ENCODE measurements at places on chromosomes 7 and 10.

- DNase-seq, result no peak
These were observed 15.9 kb downstream of the MIOS start for GRCh38 chr7:7582596-7582995.

DNA sequence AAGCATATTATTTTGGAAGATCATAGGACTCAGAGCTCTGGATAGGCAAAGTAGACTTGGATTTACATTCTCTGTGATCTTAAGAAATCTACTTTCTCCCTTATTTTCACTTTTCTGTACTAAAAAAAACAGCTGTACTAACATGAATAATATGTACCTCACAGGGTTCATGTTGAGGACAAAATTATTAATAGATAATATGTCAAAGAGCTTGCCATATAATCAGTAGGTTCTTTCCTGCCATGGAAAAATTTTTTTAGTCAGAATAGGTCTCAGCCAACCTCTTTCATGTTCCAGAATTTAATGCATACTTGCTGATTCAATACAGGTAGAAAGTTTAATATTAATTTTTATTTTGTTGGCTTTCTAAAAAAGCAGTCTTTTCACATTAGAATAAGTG is 780.3 kb upstream of the C7orf33 start:
- no peak for DNase-seq

DNA sequence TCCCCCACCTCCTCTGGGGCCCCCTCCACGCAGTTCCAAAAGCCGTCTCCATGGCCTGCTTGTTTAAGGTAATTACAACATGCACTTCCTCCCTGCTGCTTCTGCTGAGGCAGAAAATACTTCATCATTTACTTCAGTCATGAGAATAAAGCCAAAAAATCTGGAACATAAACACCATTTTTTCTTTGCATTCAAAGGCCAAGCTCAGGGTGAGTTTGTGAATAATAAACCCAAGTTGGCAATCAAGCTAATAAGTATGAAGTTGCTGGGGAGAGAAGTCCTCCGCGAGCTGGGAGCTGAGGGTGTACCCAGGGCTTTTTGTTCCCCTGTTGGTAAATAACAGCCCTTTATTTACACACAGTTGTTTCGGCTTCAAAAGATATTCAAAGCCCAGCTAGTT is 70.5 kb downstream of the FAM204A start:
- no peak for DNase-seq

DNA sequence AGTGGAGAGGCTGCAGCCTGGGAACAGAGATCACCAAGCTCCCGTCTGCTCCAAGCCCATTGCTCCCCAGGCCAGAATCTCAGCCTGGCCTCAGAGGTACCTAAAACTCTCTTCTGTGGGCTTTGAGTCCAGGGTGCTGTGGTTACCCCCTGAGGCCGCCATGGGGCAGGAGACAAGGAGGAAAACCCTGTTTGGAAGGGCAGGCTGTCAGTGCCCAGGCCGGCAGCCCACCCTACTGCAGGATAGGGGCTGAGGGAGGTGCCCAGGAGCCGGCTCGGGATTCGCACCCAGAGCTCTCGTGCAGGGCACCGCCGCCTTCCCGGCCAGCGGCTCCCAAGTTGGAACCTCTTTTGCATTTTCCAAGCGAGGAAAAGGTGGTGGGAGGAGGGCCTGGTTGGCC is 24.5 kb downstream of the UNCX start:
- no peak for DNase-seq

DNA sequence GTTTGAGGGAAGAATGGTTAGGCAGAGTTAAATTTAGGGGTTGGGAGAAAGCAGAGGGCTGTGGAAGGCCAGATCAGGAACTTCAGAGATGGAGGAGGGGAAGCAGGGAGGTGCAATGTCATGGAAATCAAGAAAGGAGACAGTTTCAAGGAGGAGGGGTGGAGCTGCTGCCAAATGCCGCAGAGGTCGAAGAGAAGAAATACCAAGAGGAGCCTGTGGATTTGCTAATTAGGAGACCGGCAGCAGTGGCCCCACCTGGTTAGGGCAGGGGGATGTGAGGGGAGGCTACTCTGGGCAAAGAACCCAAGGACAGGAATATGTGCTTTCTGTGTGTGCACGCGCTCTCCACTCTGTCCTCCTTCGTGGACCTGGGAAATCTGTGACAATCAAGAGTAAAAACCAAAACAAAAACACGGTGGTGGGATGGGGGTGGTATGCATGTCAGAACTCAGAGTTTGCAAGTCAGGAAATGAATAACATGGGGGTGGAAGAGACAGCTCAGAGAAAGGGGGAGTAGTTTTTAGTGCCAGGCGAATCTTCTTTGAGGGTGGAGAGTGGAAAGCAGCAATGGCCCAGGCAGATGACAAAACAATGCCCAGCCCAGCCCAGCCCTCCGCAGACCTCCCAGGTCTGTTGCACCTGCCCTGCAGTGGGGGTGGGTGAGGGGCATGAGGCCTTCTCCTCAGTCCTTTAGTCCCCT is 102.9 kb upstream of the PAX2 start:
- DNase-seq, result no peak

DNA sequence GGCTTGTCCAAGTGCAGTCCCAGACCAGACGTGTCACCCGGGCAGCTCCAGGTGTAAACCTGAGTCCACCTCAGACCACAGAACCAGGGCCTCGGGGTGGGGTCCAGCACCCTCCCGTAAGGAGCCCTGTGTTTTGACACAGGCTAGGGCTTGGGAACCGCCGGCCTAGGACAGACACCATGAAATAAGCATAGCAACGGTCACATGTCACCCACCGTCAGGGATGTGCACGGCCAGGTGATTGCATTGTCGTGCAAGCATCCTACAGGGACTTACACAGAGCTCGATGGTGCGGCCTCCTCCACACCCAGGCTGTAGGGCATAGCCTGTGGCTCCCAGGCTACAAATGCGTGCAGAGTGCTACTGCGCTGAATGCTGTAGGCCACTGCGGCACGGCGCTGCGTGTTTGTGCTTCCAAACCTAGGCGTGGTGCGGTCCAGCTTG is 10.6 kb downstream of the ZFAND2A start:
- no peak for DNase-seq

GRCh38 chr7:127850195-127850594 is 181.0 kb downstream of the LRRC4 start:
- DNase-seq, result no peak

DNA sequence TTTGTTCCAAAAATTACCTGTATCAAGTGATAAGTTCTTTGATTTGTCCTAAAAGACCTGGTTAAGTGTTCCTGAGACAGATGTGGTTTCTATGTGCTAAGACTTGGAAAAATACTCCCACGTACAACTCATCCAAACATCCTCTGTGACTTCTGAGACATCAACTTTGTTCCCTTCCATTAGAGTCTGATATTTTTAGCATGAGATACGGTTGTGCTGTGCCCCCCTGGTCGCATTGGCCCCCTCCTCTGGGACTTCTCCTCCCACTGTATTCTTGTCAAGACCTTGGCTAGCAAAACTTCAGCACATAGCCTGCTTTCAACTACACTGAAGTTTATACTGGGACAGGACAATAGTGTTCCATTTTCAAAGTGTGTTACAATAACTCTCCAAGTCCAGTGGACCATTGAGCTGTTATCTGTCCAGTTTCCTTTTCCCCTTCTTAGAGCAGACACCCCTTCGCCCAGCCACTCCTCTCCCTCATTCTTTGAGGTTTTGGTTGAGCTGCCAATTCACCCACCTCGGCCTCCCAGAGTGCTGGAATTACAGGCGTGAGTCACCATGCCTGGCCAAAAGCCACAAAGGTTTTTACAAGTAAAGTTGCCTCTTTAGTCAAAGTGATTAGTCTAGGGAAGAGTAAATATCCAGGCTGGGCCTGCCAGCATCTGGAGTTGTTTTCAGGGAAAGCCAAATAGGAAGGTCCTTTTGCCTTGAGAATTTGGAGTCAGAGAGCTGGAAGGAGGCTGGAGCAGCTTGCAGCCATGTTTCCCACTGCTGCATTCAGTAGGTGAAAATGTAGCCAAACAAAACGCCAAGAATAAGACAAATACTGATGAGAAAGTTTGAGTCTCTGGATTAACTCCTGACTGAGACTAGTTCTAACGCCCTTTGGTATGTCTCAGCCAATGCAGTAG is 17.8 kb upstream of the PDLIM1 start:
- no peak for DNase-seq

- DNase-seq, result no peak
These were observed 69.3 kb downstream of the ADRA2A start for GRCh38 chr10:111146025-111146640.

All from lung (tissue), 17 donors.